Type B pancreatic cell (in vitro differentiated cells): ENCODE measurements at places on chromosomes 1 and 21. TPM values are rescaled to one million over a fixed set of nuclear protein-coding genes. Genes with fewer than 3 reads are reported as not detected.
A peak's percentile ranks its signal among the peaks of the same experiment; 100 is the strongest.

Gene SERPINC1
- total RNA-seq = 0.50 TPM in 1 of 2 replicates, not detected in the other

Gene COPA
- total RNA-seq = 174 and 226 TPM in 2 replicates

Gene C8A
- total RNA-seq = 0.46 and 0.64 TPM in 2 replicates

Gene PTPRC
- total RNA-seq = not detected in 2 replicates

Gene DCST2
- 1.6 and 2.4 TPM in 2 replicates for total RNA-seq

GRCh38 chr1:224881762-224882211, 47.7 kb upstream of the DNAH14 start:
- no peak for DNase-seq

GRCh38 chr1:46008585-46008984, 123.8 kb downstream of the PIK3R3 start:
- DNase-seq = no peak

DNA sequence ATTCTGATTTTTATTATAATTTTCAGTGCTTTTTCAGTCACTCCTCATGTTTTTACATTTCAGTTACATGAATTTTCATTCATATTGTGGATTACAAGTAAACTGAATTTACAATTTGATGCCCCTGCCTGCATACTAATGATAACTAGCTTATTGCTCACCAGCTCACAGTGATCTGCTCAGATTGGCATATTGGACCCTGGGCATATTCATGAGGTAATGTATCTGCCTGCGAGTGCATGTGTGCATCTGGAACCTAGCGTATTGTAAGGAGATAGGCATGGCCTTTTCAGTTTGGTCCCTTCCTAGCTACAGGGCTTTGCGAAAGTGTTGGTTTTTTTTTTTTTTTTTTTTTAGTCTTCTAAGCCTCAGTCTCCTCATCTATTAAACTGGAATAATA, 213.7 kb downstream of the SDCCAG8 start:
- DNase-seq = no peak

DNA sequence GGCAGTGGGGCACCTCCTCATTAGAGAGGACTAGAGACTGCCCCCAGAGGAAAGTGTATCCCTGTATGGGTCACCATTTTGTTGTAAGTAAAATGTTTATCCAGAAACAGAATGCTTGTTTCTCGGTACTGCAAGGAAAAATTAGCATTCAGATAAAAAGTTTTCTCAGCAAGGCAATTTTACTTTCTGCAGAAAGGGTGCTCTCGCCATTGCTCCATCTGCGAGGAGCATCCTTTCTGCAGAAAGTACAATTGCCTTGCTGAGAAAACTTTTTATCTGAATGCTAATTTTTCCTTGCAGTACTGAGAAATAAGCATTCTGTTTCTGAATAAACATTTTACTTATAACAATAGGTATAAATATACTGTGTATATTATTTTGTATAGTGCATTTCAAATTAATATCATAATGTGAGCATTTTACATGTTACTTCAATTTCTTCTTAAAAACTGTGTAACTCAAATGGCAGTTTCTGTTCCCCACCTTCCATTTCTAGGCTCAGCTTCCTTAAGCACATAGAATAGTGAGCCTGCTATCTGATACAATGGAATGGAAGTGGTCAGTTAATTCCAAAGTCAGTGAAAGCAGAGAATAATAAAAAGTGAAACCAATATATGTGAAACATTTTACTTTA, 76.5 kb upstream of the DESI2 start:
- DNase-seq = no peak

- peak; percentile 31 for DNase-seq
Measured at GRCh38 chr1:33719326-33719725, 144.6 kb upstream of the HMGB4 start.

- no peak for DNase-seq
Measured at GRCh38 chr1:8782001-8782620, 35.3 kb downstream of the RERE start.

DNA sequence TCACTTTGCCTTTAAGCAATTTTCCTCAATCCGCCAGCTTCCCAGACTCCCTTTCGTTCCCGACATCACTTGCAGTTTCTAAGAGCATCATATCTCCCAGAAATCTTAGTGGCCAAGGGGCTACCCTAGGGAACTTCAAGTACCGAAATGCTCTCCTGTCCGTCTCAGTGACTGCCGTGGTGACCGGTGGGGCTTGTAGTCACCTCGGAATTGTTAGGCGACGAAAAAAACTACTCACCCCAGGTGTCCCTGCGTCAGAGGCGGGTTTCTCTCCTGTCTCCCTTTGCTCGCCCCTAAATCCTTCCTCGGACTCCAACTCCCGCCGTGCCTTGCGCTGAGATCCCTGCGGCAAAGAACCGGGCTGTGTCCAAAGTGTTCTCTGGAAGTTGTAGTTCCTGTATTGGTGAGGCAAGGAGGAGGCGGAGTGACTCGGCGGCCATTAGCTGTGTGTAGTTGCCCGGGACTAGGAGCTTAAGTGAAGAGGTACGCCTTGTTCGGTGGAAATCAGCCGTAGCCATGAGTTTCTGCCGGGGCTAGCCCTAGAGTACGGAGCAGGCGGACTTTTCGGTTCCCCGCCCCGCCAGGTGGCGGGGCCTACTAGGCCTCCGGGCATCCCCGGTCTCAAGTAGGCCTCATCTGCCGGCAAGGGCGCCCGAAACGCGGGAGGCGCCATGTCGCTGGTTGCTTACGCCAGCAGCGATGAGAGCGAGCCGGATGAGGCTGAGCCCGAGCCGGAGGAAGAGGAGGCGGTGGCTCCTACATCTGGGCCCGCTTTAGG, at the start of gene PRCC:
Gene PRCC, plus strand, starts transcription at position 435 of the 778 bp plus-strand sequence. Its CDS starts 237 bp downstream, at position 672.
- peak; percentile 98 for DNase-seq

- no peak for DNase-seq
Measured at GRCh38 chr1:44315521-44315920, 39.5 kb downstream of the ERI3 start.
